Astrocyte (in vitro differentiated cells and primary cell): ENCODE measurements at places on chromosomes 2 and 18.

GRCh38 chr2:36562973-36563532, 34.9 kb downstream of the FEZ2 start:
- peak; percentile 27 for DNase-seq

GRCh38 chr18:40949114-40949950, 1005.7 kb upstream of the PIK3C3 start:
- no peak for DNase-seq

DNA sequence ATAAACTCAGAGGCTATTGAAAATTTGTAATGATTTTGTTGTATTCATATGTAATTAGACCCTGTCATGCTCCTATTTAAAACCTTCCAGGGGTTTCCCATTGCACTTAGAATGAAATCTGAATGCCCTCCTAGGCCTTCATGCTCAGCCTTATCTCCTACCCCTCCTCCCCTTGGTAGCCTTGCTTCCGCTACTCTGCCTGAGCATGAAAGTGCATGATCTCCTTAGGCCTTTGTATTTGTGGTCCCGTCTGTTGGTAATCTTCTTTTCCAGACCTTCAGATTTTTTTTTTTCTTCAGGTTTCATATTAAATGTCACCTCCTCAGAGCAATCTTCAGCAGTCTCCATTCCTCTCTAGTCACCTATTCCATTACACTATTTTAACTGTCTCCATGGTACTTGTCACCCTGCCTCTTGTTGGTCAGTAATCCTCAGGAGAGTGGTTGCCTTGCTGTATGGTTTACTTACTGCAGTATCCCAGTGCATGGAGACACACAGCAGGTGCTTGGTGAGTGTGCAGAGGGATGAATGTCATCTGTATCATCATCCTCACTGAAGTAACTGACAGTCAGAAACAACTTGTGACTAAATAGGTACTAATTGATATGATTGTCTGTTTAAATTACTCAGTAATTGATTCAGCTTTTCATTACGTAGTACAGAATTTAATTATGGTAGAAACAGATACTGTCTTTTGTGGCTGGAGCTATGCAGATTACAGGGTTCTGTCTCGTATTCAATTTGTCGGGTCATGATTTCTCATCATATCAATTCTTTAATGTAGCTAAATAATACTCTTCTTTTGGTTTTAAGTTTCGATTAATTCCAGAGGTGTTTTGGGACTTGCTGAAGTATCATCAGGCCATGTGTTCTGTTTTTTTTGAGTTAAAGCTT, 63.9 kb downstream of the PHLPP1 start:
- no peak for DNase-seq

GRCh38 chr2:224576088-224576715, 9.0 kb downstream of the CUL3 start:
- peak; percentile 55 for DNase-seq

GRCh38 chr2:73759285-73759764, 20.6 kb downstream of the DUSP11 start:
- DNase-seq, result peak; percentile 51

- no peak for DNase-seq
Observed at GRCh38 chr18:56637711-56638231, 621 bp downstream of the TXNL1 start.

DNA sequence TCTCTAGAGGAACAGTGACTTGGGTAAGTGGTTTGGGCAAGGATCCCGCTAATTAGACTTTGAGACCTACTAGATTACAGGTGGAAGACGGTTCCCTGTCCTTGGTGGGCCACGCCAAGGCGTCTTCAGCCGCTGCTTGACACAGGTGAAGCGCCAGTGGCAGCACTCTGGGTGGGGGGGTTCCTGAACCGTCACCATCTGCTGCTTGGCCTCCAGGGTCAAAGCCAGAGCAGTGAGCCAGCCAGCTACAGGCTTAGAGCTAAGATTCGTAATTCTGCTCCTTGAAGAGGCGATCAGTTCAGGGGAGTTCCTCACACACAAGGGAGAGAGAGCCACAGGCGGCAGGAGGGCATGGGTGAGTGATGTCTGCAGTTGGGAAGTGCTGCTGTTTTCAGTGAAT, 39.4 kb upstream of the RBM44 start:
- no peak for DNase-seq

DNA sequence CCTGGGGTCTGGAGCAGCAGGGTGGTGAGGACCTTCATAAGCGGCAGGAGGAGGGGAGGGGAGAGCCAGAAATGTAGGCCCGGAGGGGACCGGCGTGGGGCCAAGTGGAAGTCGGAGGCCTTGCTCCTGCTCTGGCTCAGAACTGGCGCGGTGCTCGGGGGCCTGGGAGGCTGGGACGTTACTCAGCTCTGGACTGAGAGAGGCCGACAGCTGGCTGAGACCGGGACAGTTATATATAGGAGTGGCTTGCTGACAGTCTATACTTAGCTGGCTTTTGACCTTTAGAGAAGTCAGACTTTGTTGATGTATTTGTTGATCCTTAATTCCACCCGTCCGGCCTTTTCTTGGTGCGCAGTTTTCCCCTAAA, 15.7 kb downstream of the IGFBP5 start:
- no peak for DNase-seq

- no peak for DNase-seq
Observed at GRCh38 chr18:7304061-7304370, 73.1 kb downstream of the LRRC30 start.

- DNase-seq, result no peak
Observed at GRCh38 chr18:59610546-59611140, 86.6 kb downstream of the CCBE1 start.

GRCh38 chr18:59696311-59697235, 650 bp downstream of the CCBE1 start:
- DNase-seq, result peak; percentile 59

DNA sequence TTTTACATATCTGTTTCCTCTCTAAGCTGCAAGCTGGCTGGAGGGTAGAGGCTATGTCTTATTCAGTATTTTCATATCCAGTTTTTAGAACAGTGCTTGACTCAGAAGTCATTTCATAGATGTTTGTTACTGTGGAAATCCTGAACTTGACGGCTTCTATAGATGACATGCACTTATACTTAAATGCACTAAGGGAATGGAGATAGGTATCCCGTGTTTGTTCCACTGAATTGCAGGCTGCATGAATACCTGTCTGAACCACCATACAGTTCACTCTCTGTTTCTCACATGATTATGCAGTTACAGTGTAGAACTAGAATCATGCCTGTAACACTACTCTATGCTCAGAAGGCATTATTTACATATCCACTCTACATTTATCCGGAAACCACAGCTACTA, 417.1 kb downstream of the MTX2 start:
- DNase-seq, result no peak

DNA sequence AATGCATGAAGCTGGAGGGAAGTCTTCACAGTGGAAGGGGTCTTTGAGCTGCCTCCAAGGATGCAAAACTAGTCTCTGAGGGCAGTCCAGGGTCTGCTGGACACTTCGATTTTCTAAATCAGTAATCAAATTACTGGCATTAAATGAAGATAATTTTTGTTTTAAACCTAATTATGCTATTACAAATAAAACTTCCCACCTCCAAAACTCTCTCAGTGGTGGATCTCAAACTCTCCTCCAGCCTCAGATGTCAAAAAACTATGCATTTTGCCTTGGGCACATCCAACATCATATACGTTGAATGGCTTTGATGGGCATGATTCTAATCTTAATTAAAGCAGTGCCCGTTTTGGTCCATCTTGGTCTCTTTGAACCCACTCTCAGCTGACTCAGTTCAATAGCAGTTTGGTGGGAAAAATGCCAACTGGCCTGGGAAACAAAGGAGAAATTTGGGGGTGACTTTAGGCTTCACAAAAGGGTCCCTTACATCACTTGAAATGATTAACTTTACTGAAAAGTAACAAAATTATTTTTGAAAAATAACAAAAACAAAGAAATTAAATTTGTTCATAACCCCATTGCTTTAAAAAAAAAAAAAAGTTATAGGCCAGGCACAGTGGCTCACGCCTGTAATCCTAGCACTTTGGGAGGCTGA, 5.9 kb upstream of the MYCN start:
- no peak for DNase-seq

DNA sequence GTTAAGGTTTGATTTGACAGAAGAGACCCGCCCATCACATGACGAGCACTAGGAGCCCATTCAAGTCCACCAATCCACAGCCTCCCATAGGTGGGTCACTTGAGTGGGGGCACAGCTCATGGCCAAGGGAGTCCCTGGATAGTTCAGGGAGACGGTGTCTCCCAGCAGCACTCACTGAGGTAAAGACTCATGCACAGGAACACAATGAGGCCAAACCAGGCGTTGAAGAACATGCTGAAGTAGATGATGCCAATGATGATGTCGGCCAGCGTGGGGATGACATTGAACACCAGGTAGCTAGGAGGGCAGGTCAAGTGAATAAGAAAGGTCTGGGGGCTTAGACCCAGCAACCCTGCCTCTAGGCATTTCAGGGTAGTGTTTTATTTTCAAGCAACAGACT, 4.0 kb downstream of the ABCB6 start:
- DNase-seq, result no peak

GRCh38 chr2:150985741-150986140, 275.9 kb downstream of the RBM43 start:
- no peak for DNase-seq

- DNase-seq, result no peak
Observed at GRCh38 chr2:197198890-197199289, 111.7 kb downstream of the ANKRD44 start.

GRCh38 chr2:134324947-134325346, 71.1 kb downstream of the MGAT5 start:
- DNase-seq, result no peak

GRCh38 chr2:159272156-159272555, 14.3 kb downstream of the WDSUB1 start:
- DNase-seq, result no peak

DNA sequence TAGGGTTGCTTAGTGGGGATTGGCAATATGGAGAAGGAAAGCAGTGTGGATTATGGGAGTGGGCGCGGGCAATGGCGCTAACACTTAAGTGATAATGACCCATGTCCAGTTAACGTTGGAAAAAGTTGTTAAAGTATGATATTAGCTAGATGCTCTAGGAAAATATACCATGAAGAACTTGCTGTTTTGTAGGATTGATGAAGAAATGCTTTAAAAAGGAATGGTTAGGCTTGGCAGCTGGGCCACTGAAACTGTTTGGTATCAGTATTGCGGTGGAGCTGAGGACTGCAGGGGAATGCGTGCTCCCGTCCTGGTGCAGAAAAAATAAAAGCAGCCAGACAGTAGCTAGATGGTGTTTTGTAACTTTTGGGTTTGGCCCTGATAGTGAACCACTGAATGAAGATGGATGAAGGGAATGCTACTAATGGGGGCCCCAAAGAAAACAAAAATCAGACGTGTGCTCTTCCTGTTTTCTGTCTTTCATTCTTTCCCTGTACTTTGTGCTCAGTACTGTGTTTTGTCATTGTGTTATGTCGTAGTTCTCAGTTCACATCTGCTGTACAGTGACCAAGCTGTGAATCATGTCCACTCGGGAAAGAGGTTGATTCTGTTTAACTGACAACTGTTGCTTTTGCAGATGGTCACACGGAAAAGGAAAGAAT, 999 bp downstream of the INSIG2 start:
- peak; percentile 54 for DNase-seq

- no peak for DNase-seq
Observed at GRCh38 chr2:46663614-46664013, 184.2 kb downstream of the TMEM247 start.

DNA sequence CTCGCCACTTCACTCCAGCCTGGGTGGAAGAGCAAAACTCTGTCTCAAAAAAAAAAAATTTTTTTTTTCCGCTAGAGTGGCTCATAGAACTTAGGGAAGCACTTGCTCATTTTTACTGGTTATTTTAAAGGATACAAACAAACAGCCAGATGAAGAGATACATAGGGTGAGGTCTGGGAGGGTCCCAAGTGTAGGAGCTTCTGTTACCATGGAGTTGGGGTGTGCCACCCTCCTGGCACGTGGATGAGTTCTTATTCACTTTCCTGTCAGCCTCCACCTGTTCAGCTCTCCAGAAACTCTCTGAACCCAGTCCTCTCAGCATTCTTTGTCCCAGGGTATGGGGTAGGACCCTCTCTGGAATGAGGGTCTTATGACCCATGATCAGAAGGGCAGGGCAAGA, 4.9 kb upstream of the MAT2A start:
- DNase-seq, result no peak

DNA sequence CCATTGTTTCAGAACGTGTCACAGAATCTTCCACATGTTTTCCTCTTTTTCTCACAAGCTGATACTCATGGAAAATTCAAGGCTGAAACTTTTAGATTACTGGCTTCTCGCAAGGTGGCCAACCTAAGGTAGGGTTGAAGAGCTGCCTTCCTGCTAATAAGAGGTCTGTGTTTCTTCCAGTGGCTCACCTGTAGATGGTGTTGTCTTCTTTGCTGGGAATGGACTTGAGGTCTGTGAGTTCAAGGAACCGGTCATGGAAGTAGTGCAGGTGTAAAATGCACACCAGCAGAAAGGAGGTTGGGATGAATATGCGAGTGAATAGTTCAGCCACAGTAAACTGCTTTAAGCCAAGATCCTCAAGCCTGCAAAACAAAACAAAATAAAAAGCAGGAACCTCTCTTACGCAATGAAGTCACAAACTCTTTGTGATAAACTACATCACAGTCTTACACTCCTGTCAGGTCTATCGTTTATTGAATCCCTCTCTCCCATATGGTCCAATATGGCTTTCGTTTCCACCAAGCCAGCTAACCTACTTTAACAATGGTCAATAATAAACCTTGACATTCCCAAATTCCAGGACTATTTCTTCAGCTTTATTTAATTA, 258.9 kb downstream of the NAPG start:
- no peak for DNase-seq

- no peak for DNase-seq
Observed at GRCh38 chr2:239028253-239028619, 180.4 kb downstream of the TWIST2 start.

DNA sequence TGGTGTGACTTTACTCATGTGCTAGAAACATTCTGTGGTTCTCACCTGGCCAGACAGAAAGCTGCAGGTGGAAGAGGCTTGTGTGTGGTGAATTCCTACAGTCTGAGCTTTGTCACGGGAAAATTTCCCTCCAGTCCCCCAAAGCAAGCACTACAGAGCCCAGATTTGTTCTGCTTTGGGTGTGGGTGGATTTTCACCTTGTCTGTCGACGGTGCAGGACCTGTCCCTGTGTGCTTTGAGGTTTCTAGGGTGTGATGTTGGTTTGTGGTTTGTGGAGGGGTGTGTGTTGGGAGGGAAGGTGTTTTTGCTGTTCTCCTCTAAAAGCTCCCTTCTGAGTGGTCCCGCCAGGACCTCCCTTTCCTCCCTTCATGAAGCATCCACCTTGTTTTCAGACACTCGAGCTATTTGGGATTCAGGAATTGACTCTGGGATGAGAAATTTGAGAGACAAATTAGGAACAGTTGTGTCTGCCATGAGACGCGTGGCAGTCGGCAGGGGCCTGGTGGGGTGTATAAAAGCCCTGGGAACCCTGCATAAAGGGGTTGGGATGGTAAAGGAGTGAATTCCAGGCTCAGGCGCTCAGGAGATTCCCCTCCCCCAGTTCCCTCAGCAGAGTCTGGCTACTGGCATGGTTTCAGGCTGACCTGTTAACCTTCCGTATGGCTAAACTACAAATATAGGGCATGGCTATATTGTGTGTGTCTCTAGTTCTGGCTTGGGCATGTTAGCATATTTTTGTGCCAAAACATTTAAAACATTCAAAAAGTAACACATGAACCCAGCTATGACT, 65.5 kb downstream of the DGKD start:
- no peak for DNase-seq

GRCh38 chr2:205474741-205475415, 207.4 kb upstream of the NRP2 start:
- DNase-seq, result peak; percentile 67

GRCh38 chr2:72572501-72572900, 253.3 kb downstream of the EXOC6B start:
- DNase-seq, result peak; percentile 86
